ENCODE measurements at places on chromosomes 12 and 14.

DNA sequence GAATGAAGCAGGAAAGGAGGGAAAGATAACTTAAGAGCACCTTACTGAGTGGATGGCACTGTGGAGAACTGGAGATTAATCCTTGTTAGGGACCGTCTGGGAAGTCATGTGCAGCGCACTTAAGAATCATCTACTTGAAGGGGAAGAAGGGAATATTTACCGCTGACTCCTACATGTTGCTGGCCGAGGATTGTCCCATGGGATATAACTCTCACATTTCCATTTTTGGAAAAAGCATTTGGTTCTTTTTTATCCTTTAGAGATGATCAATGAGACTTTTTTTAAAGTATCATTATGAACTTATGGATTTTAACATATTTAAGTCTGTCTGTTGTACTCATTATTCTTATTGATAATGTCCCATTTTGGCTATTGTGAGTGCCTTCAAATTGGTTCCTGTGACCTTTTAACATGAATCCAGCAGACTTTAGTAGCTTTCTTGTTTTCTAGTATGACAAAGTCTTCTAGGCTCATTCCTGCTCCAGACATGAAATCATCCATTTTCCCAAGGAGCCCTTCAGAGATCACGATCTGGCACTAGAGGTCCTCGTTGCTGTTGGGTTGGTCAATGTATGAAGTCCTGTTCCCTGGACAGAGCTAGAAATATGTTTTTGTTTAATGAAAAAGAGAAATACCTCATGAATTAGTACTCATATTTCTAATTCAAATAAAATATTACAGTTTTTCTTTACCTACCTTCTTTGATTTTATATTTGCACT is 20.2 kb upstream of the FAM234B start:
- no peak for DNase-seq

- DNase-seq: no peak
Measured at GRCh38 chr14:33414041-33414440, 475.4 kb downstream of the NPAS3 start.

GRCh38 chr12:55724226-55724939 is 4.2 kb downstream of the RDH5 start:
- peak; percentile 66 for DNase-seq

DNA sequence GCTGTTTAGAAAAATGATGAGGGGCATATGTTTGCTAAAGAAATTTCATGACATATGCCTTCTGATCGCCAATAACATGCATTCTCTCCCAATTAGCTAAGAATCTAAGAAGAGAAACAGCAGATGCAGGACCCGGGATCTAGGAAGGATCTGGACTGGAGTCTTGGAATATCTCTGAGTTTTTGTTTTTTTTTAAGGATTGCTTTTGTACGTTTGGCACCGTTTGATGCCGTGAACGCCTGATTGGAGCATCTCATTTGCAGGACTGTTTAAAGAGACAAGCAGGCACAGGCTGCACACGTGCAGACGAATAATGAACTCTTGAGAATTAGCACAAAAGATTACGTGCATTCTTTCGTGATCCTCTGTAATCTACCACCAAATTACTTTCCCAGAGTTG is 13.6 kb downstream of the EML1 start:
- no peak for DNase-seq

GRCh38 chr12:2233034-2233433 is 180.2 kb downstream of the CACNA1C start:
- no peak for DNase-seq

DNA sequence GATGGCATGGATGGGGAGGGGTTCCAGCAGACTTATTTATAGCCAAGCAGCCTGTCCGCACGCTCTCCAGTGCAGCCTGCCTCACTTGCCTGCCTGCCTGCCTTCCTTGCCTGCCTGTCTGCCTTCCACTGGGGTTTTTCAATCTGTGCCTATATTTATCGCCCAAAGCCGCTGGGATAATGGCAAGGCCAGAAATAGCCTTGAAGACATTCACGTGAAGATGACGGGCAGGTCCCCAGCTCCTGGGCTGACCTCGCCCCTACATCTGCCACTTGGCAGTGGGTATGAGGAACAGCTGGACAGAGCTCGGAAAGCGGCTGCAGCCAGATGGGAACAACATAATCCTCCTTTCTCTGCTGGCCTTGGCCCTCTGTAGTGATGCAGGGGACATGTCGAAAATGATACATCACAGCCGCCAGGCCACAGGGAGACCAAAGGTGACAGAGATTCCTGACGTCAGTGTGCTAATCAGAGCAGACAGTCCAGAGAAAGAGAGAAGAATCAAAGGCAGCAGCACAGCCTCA is 53.3 kb downstream of the PITPNM2 start:
- no peak for DNase-seq

DNA sequence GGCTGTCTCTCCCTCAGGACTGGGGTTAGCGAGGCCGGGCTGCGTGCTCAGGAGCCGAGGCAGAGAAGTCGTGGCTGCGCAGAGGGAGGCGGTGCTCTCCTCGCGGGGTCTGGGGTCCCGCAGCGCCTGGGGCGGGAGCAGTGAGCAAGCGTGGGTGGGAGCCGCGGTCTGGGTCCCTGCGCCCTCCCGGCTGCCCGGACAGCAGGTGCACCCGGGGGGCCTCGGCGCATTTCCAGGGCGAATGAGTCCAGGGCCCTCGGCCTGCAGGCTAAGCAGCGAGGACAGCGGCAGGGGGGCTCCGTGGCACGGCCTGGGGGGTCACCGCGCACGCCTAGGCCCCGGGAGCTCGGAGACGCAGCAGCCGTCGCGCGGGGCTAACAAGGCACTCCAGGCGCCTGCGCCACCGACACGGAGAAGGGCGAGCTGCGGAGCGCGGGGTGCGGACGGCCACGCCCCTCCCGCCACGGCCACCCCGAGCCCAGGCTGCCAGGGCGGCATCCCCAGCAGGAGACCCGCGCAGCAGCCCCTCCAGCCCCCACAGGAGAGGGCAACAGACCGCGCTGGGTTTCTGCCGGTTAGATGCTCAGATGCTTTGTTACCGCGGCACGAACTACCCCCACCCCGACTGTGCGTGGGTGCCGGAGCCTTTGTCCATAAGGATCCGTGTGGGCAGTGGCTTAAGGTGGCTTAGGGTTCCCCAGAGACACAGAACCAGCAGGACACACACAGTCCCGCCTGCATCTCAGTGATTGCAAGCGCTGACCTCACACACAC is 117.7 kb upstream of the C14orf180 start:
- DNase-seq: no peak

GRCh38 chr12:53048780-53049401 is 974 bp upstream of the TNS2 start:
- DNase-seq: no peak

DNA sequence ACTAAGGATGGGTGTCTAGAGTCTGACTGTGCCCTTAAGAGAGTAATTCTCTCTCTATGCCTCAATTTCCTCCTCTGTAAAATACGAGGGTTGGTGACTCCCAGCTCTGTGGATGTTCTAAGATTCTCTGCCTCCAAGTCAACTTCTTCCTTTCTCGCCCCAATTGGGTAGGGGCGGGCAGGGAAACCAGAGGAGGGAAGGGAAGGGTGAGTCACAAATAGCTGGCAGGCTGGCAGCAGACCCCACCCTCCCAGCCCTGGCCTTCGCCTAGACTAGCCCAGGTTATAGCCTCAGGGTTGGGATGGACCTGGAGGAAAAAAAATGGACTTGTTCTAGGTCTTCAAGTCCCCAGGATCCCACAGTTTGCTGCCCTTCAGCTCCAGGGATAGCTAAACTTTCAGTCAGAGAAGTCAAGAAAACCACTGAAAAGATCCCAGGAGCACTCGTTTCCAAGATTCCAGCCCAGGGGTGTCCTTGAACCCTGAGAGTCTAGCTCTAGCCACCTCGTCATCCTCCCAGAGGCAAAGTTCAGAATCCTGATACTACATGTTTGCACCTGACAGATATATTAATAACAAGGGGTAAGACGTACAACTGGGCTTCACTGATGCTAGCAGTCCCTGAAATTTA is 2.3 kb downstream of the DGKA start:
- DNase-seq: no peak

- DNase-seq: no peak
Measured at GRCh38 chr12:20050221-20050620, 318.1 kb upstream of the PDE3A start.

DNA sequence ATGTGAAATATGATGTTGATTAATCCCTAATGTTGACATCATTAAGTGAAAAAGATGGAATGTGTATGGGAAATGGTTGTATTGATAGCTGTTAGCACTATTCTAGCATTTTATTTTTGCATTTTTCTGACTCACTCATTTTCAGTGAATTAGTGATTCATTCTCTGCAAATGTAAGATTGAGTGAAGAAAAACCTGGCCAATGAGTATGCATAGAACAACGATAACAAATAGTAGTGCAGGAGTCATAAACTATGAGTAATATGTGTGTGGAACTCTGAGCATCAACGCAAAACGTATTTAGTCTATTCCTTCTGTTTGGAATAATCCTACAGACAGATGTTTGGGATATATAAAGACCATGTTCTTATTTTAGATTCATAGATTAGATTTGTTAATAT is 76.3 kb upstream of the RTL1 start:
- DNase-seq: no peak

DNA sequence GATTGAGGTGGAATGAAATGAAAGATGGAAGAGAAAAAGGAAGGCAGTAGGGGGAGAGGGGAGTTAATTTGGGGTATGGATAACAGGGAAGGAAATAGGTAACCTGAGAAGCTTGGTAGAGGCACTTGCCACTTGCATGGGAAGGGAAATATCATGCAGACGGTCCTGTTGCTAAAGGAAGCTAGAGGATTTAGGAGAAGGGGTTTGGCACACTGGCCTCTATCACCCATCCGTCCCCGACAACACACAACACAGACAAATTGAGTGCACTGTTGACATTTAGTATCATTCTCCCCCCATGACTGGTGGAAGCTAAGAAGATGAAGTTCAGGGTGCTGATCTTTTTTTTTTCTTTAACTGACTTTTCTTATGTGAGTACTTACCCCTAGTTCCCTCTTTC is 2.0 kb downstream of the OR10AD1 start:
- DNase-seq: no peak

DNA sequence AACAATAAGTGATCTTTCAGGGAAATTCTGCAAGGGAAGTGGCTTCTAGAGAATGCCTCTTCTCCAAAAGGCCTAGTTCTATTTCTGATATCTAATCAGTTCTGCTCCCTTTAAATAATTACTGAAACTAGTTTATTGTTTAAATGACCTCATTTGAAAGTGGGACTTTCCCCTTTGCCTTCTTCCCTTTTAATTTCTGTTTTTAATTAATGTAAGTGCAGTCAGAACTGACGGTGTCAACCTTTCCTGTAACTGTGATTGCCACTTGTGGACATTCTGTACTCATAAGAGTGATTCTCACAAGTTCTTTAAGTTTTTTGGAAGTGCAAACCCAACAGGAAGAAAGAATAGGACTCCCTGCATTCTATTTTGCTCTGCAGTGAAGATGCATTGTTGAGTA is 265.3 kb upstream of the PLEKHG7 start:
- no peak for DNase-seq

GRCh38 chr12:49693931-49694444 is 13.2 kb downstream of the FMNL3 start:
- no peak for DNase-seq

- no peak for DNase-seq
Measured at GRCh38 chr14:92830902-92831301, 36.8 kb downstream of the GOLGA5 start.

GRCh38 chr12:79737875-79738718 is 47.3 kb upstream of the PAWR start:
- no peak for DNase-seq

DNA sequence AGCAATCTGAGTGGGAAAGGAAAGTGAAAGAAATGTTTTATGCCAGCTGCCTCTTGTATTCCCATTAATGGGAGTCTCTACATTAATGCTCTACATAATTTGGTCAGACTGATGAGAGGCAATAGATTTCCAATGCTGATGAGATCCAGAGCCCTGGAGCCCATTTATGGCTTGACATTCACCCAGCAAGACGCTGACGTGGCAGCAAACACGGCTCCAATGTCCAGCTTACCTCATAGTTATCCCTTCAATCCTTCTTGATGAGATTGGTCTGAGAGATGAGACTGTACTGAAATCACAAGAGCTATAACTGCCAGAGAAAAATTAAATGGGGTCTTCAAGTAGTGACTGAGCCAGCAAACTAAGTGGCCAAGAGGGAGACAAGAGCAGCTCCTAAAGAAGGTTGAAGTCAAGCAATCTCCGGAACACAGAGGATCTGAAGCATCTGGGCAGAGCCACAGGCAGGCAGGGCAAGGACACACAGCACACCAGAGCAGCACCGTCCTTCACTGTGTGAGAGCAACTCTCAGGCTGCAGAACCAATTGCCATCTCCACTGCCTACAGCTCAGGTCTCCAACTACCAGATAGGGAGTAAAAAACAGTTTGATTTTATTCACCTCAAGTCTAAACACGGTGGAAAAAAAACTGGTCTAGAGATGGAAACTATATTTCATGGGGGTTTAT is 7.3 kb upstream of the MYO1A start:
- DNase-seq: no peak

DNA sequence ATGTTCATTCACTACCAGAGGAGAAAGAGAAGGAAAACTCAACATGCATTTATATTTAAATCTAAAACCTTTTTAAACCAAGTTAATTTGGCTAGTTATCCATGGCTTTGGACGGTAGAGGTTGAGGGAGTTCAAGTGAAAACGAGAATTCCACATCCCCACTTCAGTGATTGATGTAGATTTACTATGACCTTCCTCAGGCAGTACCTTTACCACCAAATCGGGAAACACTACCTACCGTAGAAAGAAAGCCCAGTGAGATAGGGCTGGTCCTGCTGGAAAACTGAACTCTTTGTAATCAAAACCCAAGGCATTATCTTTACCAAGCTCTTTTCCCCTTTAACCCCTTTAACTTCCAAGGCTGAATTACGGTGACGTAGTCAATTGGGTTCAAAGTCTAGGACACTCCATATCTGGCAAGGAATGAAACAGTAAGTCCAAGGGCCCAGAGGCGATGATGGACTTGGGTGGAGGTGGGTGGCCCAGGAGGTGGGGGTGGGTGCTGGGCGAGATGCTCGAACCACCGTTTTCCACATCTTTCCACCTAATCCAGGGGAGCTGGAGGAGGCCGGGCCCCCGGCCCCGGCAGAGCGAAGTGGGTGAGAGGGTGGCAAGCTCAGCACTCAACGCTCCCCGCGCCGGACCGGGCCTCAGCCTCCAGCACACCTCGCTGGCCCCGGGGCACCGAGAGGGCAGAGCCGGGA is 618 bp downstream of the SEC23A start:
- no peak for DNase-seq

GRCh38 chr12:109016016-109016415 is 4.9 kb downstream of the SVOP start:
- DNase-seq: no peak

GRCh38 chr12:72434999-72435398 is 162.8 kb downstream of the TRHDE start:
- no peak for DNase-seq

Measured in T-cell (primary cell).